A549 treated with DMSO at 1 μM for 4 hours (cell line): ENCODE measurements at places on chromosomes 3 and 15. TPM values are rescaled to one million over a fixed set of nuclear protein-coding genes. Genes with fewer than 3 reads are reported as not detected.

The VPS39 gene
- 14.8 to 18.1 TPM (median 18.0 TPM) in 5 replicates for total RNA-seq

The LRRC15 gene
- total RNA-seq = 0.14 to 0.25 TPM (median 0.17 TPM) in 5 replicates

The LMAN1L gene
- not detected in 5 replicates for total RNA-seq

The AGBL1 gene
- not detected in 5 replicates for total RNA-seq

The CRELD1 gene
- total RNA-seq = 8.3 to 11.4 TPM (median 11.0 TPM) in 5 replicates

The CHRM5 gene
- total RNA-seq = 0.05 TPM in 1 of 5 replicates, not detected in the others

The SAMMSON gene
- not detected in 5 replicates for total RNA-seq

The SSUH2 gene
- total RNA-seq = 0.47 to 1.0 TPM (median 0.90 TPM) in 5 replicates

The KLHL6 gene
- total RNA-seq = not detected in 5 replicates
